ENCODE measurements at places on chromosomes 13 and 19.

- DNase-seq = no peak
Observed at GRCh38 chr19:15926484-15926883, 7.8 kb downstream of the CYP4F11 start.

- DNase-seq = no peak
Observed at GRCh38 chr19:8640402-8641004, 10.1 kb downstream of the NFILZ start.

DNA sequence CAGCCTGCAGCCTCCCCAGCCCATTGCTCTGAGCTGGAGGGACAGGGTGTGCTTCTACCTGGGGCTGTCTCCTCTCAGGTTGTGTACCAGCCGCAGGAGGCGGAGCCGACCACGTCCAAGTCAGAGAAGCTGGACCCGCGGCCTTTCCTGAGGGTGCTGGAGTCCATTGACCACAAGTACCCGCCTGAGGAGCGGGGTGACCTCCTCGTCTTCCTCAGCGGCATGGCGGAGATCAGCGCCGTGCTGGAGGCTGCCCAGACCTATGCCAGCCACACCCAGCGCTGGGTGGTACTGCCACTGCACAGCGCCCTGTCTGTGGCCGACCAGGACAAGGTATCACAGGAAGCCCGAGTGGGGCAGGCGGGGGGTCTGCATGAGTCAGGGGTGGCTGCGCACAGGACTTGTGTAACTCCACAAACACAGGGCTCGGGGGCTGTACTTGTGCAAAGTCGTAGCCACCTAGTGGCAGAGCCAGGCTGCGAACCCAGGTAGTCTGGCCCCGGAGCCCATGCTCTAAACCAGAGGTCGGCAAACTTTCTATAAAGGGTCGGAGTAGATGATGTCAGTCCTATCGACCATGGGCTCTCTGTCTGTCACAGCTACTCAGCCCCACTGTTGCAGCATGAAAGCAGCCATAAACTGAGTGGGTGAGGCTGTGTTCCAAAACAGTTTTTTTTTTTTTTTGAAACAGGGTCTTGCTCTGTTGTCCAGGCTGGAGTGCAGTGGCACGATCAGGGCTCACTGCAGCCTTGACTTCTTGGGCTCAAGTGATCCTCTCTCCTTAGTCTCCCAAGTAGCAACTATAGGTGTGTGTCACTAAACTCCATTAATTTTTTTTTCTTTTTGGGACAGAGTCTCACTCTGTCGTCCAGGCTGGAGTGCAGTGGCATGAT, 8.9 kb downstream of the DHX34 start:
- no peak for DNase-seq

DNA sequence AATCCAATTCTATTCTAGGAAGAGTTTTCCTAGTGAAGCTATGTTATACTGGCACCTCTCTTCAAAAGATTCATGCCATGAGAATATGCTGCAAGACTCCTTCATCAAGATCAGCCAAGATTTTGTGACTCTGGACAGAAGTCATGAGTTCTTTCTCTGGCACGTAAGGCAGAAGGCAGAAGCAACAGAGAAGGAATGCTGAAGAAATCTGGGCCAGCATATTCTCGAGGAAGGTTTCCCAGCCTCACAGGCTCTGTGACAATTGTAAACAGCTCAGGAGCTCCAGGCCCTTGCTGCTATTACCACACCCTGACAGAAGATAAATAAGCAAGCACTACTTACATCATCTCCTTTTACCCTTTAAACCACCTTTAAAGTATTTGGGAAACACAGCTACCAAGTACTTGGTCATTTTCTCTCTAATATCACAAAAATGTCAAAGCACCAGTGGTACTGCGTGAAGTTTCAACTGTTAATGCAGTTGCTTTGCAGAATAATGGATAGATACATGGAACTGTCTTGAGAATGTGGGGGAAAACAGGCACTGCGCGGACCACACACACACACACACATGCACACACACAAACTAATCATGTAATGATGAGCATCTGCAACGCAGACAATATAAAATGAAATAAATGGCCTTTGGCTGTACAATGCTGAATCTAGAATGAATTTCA, 55.4 kb downstream of the INTS6 start:
- DNase-seq = no peak

- no peak for DNase-seq
Observed at GRCh38 chr13:31890946-31891345, 140.6 kb upstream of the FRY start.

DNA sequence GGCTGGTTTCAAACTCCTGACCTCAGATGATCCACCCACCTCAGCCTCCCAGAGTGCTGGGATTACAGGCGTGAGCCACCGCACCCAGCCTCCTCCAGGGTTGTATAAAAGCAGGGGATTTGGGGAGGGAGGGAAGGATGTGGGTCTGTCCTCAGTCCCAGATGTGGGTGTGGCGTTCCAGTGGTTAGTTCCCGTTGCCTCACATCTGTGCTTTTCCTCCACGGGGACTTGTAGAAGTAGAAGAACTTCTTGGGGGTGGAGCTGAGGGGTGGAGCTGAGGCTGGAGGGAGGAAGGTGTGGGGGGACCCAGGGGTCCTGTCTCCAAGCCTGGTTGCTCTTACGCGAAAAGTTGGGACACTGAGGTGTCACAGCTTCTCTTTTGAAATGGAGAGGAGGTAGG, 514 bp upstream of the MCEMP1 start:
- no peak for DNase-seq

GRCh38 chr13:95243207-95243606, 58.0 kb downstream of the ABCC4 start:
- no peak for DNase-seq

DNA sequence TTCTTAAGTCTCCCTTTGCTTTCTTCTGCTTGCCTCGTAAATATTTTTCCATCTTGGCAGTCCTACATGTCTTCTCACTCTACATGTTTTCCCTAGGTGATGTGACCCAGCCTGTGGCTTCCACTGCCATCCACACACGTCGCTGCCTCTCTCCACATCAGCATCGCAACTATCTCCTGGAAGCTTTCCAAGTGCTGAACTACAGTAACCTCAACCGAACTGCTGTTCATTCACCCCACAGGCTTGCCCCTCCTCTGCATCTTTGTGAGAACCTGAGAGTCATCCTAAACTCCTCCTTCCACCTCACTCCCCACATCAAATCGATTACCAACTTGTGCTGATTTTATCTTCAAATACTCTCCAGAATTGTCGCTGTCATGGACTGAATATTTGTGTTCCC, 41.2 kb upstream of the USPL1 start:
- DNase-seq = peak; percentile 65
